ENCODE measurements at places on chromosomes 11 and 22.

- DNase-seq: no peak
Observed at GRCh38 chr11:8067567-8067928, 13.5 kb upstream of the TUB start.

- no peak for DNase-seq
Observed at GRCh38 chr11:45208135-45208534, 61.7 kb downstream of the PRDM11 start.

DNA sequence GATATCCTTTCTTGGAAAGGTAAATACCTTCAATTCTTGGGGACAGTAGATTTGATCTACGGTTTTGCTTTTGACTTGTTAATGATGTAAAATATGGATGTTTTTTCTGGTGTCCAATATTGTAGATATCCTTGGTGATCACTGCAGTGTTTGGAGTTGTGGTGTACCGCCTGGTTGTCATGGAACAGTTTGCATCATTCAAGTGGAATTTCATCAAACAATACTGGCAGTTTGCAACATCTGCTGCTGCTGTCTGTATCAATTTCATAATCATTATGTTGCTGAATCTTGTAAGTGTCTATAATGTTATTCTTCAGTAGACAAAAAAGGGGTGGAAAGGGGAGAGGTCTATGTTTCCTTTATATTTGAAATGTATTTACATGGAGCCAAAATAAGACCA lies 27.4 kb upstream of the MUC15 start:
- DNase-seq: peak; percentile 10

GRCh38 chr22:35462498-35463230 lies 62.7 kb downstream of the MCM5 start:
- DNase-seq: peak; percentile 53

GRCh38 chr11:126090452-126090851 lies 27.8 kb upstream of the CDON start:
- DNase-seq: no peak

- DNase-seq: no peak
Observed at GRCh38 chr11:121006922-121007321, 17.0 kb upstream of the TBCEL start.

- DNase-seq: no peak
Observed at GRCh38 chr11:117657794-117658193, 139.2 kb downstream of the DSCAML1 start.

- DNase-seq: no peak
Observed at GRCh38 chr22:32882774-32883530, 81.4 kb downstream of the TIMP3 start.

- no peak for DNase-seq
Observed at GRCh38 chr11:69558519-69558941, 77.1 kb downstream of the LINC01488 start.

- DNase-seq: no peak
Observed at GRCh38 chr22:38246692-38247091, 26.1 kb downstream of the TMEM184B start.

DNA sequence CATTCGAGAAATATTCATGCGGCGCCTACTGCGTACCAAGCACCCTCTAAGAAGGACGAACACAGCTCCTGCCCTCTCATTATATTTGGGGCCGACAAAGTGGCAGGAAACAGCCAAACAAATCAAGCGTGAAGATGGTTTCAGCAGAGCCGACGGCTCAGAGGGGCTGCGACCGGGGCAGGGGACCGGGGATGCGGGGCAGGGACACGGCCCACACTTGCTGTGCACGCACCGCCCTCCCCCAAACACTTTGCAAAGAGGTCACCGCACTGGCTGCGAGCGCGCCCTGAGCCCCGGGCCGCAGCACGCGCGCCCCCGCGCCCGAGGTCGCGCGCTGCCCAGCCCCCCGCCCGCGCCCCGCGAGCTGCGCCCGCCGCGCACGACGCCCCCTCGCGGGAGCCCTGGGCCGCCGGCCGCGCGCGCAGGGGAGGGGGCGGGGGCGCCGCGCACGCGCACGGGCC lies 255 bp upstream of the SYNGR1 start:
- DNase-seq: no peak

- no peak for DNase-seq
Observed at GRCh38 chr11:78346799-78347198, 70.8 kb downstream of the GAB2 start.

DNA sequence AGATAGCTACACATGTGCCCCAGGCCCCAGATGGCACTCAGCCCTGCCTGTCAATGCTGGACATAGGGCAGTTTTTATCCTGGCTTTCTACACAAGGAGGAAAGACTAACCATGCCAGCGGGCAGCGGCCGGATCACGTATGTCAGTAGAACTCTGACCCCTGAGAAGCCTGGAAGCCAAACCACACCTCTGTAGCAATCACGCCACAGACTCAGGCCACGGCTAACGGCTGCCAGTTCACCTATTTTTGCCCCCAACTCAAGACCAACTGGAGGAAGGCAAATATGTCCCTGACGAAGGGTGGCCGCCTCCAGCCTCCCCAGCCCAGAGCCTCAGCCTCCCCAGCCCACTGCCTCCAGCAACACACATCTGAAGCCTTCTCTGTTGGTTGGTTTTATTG lies 7.2 kb upstream of the CD81 start:
- no peak for DNase-seq

- no peak for DNase-seq
Observed at GRCh38 chr11:58912124-58912523, 27.2 kb upstream of the GLYATL1 start.

DNA sequence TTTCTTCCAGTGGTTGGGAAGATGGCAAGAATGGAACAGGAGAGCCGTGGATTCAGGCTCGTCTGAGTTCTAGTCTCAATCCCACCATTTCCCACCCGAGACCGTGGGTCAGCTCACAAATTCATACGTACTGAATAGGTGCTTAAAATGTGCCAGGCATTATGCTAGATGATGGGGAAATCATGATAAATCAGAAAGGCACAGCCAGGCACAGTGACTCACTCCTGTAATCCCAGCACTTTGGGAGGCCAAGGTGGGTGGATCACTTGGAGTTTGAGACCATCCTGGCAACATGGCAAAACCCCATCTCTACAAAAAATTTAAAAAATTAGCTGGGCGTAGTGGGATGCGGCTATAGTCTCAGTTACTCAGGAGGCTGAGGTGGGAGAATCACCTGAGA lies 7.1 kb downstream of the TRIOBP start:
- no peak for DNase-seq

GRCh38 chr22:36772451-36772850 lies 3.5 kb downstream of the IFT27 start:
- no peak for DNase-seq

- no peak for DNase-seq
Observed at GRCh38 chr11:95066716-95067038, at the start of gene SRSF8. SRSF8 (plus strand) TSS chr11:95066919; CDS start chr11:95067227, 308 bp downstream.

- no peak for DNase-seq
Observed at GRCh38 chr11:2787816-2788167, 88.0 kb upstream of the KCNQ1OT1 start.

- DNase-seq: no peak
Observed at GRCh38 chr11:15987046-15987445, 369.3 kb downstream of the SOX6 start.

- DNase-seq: no peak
Observed at GRCh38 chr11:60221181-60221580, 21.8 kb downstream of the MS4A4E start.

DNA sequence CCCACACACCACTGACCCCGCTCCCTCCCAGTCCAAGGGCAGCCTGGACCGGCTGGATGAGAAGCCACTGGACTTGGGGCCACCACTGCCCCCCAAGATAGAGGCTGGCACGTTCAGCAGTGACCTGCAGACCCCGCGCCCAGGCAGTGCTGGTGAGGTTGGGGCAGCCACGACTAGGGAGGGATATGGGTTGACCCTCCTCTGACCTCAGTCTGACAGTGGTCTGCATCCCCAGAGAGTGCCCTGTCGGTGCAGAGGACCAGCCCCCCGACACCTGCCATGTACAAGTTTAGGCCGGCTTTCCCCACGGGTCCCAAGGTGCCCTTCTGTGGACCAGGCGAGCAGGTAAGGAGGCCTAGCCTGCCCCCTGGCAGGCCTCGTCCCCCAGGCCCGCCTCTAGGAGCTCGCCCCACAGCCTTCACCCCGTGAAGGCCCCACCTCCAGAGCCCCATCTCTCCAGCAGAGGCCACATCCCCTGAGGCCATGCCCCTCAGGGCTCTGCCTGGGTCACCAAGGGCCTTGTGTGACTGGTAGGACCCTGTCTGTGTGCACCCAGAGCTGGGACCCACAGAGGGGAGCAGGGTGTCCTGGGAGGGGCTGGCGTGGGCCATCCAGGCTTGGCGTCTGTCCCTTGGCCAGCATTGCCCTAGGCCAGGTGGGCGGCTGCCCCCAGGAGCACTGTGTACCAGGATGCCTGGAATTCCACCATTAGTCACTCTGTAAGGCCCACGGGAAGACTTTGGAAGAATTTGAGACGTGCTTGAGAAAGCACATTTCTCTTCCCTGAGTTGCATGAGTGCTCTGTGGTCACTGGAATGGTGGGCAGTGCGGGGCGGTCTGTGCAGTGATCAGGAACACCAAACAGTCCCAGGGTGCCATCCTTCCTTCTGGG lies 9.4 kb downstream of the CCDC188 start:
- DNase-seq: peak; percentile 17

Measured in fibroblast of villous mesenchyme (primary cell).